BE2C (cell line): ENCODE measurements at places on chromosomes 12 and 14.

GRCh38 chr12:7060353-7060954 is at the start of gene C1S:
TSS of gene C1S (plus strand) at chr12:7060718. CDS start at chr12:7061913, 1,195 bp downstream.
- peak; percentile 28 for DNase-seq

DNA sequence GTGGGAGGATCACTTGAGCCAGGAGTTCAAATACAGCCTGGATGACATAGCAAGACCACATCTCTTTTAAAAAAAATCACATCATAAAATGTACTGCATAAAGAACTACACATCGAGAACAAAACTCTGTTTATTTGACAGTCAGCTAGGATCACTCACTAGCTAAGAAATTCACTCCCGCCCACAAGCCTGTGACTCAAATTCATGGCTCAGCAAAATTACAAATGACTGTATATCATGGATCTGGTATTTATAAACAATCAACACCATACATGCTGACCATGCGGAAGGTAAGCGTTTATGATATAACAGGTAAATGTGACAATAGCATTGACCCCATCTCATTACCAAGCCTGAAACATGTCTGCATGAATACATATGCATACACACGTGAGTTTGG is 206.5 kb downstream of the EFCAB11 start:
- DNase-seq, result no peak

- peak; percentile 66 for DNase-seq
Measured at GRCh38 chr14:96978525-96979272, 181.5 kb downstream of the VRK1 start.

DNA sequence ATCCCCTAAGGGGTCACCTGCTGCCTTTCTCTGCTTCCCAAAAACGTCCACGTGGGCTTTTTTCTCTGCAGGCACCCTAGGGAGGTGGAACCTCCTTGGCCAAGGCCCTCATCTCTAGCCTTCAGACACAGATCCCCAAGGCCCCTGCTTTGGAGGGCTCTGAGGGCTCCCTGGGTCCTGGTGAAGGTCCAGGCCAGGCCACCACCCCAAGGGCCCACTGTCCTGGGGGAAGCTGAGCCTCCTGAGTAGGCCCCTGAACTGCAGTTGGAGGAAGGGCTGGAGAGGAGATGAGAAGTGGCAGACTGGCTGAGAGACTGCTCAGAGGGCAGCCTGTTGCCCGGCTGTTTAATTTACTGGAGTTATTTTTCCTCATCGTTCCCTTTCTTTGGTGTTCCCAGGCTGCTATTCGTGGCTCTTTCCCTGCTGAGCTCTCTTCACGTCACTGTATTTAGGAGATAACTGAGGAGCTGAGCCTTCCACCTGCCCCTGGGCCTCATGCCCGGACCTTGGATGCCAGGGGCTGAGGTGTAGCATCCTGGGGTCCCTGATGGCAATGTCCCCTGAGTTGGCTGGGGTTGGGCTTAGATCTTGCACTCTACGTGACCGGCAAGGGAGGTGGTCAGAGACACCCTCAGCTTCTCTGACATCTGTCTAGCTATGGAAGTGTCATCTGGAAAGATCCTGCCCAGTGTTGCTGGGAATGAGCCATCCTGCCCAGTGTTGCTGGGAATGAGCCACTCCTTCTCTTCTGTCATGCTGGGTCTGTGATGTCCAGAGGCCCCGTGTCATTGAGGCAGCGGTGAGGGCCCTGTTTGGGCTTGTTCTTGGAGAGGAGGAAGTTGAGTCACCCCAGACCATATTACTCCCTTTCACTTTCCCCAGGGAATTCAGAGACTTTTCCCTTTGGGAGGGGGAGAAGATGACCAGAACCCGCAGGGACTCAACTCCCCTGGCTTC is 139.8 kb downstream of the TSPAN9 start:
- DNase-seq, result no peak

DNA sequence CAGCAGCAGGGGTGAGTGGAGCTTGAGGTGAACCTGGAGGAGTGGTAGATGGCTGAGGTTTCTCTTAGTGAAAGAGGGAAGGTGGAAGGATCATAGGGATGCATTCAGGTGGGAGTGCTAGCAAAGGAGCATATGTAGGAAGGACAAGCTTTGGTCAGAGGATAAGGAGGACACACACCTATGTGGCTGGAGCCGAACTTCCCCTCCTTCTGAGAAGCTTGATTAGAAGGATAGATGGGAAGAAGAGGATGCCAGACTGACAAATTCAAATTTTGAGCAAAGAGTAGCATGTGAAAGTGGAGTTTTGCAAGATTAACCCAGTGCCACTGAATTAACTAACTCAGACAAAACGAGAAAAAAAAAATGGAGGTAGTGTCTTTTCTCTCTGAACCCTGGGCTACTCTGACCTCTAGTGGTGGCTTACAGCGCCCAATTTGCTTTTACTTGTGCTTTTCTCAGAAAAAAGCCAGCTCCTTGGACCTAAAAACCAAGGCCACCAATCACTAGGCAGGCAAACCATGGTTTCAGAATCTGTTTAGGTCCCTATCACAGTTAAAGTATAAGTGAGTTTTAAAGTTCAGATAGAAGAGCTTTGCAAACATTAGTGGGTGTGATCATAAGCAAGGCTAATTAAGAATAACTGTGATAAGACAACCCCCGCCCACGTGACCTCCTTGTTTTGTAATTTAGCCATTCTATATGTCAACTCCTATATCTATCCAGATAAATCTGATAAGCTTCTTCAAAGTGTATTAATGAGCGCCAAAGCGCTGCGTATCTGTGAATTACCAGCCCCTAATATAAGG is 15.5 kb downstream of the EMP1 start:
- peak; percentile 66 for DNase-seq
